ENCODE measurements at places on chromosomes 2 and 18.

GRCh38 chr2:160076914-160077313, 14.5 kb upstream of the PLA2R1 start:
- DNase-seq, result no peak

DNA sequence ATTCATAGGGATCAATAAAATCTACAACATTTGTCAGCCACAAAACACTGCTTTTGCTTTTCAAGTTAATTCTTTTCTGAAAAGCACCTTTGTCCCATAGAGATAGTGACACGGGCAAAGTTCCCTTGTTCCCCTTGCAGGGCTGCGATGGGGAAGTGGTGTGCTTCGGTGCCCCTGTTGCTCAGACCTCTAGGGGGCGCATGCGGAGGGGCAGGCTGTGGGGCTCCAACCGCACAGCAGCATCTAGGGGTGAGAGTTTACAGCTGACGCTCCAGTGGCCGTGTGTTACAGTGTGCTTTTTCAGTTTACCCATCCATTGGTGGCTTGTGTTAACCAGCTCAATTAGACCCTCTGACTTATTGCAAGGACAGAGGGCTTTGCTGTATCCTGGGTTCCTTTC, 1432.2 kb upstream of the ACVR2A start:
- no peak for DNase-seq

GRCh38 chr2:96245609-96246390, 20.0 kb downstream of the TMEM127 start:
- no peak for DNase-seq

GRCh38 chr18:45111502-45111848, 430.8 kb downstream of the SETBP1 start:
- DNase-seq, result no peak

DNA sequence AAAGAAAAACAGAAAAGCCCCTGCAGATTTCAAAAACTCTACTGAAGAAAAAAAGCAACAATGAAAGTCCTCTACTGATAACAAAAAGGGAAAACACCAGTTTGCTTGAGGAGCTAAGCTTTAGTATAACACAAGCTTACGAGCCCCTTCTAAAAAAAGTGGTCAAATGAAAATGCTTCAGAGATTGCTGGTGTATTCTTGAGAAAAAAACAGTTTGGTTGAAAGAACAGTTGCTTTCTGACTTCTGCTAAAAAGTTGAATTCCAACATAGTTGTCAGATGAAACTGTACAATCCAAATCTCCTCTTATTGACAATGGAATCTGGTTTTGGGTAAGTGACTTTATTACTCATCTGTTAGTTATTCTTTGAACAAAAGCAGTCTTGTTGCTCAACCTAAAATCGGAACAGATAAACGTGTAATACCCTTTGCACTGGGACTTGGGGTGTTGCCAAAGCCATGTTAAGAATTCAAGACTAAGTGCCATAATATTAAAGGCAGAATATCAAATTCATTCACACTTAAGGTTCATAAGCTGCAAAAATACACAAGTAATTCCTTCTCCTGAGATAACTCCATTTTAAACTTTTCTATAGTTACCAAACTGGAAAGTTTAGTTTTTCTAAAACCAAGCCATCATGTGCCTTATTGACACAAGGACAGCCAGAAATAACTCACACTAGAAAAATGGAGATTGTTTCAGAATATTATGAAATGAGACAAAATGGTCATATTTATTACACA, 45.3 kb upstream of the SPAG16 start:
- no peak for DNase-seq

DNA sequence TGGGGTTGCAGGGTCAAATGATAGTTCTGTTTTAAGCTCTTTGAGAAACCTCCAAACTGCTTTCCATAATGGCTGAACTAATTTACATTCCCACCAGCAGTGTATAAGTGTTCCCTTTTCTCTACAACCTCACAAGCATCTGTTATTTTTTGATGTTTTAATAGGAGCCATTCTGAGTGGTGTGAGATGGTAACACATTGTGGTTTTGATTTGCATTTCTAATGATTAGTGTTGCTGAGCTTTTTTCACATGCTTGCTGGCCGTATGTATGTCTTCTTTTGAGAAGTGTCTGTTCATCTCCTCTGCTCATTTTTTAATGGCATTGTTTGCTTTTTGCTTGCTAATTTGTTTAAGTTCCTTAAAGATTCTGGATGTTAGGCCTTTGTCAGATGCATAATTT, 107.7 kb downstream of the PDE11A start:
- no peak for DNase-seq

- DNase-seq, result no peak
These were observed 48.6 kb upstream of the CD302 start for GRCh38 chr2:159846564-159846963.

DNA sequence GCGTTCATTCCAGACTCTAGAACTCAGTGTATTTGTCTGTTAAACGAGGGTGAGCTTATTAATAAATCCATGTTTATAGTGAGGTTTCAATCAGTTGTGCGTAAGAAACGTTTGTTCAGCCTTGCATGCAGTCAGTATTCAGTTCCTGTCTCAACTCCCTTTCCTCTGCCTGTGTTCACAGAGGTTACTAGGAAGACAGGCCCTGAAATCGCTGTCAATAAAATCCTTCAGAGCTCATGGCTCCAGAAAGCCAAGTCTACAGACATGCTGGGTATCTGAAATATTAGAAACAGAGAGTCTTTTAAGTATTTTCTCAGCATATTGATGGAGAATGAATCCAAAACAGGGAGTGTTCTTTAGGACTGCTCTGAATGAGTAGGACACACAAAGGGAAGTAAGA, 75.4 kb downstream of the KLF7 start:
- no peak for DNase-seq

DNA sequence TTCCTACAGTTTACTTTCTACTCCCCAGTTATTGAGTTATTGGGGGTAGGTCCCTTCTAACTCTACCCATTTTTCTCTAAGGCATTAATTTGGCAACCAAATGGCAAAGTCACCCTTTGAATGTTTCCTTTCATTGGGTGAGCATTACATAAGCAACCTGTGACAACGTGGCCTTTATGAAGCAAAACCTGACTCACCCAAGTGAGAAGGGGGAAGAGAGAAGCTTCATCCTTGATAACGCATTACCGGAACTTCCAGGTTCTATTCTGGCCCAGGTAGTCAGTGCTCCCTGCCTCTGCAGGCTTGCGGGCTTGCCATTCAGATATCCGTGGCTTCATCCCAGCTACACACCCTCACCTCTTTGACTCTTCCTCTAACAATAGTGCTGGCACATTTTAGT, 39.1 kb upstream of the FAM124B start:
- no peak for DNase-seq

DNA sequence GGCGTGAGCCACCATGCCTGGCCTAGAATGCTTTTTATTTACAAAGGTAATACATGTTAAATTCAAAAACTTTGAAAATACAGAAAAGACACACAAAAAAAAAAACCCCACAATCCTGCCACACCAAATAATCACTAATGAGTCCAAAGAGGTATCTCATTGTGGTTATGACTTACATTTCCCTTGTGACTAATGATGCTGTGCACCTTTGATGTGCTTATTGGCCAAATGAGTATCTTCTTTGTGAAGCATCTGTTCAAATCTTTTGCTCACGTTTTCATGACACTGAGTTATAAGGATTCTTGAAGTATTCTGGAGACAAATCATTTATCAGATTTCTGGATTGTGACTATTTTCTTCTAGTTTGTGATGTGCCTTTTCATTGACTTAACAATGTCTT, 6.4 kb upstream of the NLRC4 start:
- no peak for DNase-seq

DNA sequence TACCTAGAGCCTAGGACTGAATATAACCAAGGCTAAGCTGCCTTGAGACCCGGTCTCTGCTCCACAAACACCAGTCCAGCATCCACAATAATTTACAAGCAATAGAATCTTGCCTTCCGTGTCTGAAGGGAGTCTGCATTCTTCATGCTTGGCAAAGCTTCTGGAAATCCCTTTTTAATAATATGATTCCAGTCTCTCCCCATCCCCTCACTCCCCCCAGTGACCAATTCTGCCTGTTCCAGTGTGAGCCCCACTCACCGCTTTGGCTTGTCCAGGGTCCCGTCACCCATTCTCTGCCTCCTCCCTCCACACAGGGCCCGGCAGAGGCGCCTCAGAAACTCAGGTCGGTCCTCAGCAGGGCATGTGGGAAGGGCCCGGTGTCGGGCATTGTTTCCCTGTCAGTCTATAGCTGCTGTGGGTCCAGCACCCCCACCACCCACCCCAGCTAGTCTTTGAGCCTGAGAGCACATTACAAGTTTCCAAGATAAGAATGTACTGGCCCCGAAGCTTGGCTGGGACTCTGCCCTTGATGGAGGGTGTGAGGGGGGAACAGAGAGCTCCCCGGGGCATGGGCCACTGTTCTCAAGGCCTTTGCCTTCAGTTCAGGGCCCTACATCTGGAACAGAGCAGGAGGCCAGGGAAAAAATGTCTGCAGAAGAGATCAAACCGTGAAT, 129.7 kb upstream of the MYCN start:
- DNase-seq, result no peak

- no peak for DNase-seq
These were observed 72.9 kb downstream of the PRKCE start for GRCh38 chr2:45724335-45724734.

- DNase-seq, result no peak
These were observed 32.7 kb downstream of the NLRC4 start for GRCh38 chr2:32231959-32232358.

DNA sequence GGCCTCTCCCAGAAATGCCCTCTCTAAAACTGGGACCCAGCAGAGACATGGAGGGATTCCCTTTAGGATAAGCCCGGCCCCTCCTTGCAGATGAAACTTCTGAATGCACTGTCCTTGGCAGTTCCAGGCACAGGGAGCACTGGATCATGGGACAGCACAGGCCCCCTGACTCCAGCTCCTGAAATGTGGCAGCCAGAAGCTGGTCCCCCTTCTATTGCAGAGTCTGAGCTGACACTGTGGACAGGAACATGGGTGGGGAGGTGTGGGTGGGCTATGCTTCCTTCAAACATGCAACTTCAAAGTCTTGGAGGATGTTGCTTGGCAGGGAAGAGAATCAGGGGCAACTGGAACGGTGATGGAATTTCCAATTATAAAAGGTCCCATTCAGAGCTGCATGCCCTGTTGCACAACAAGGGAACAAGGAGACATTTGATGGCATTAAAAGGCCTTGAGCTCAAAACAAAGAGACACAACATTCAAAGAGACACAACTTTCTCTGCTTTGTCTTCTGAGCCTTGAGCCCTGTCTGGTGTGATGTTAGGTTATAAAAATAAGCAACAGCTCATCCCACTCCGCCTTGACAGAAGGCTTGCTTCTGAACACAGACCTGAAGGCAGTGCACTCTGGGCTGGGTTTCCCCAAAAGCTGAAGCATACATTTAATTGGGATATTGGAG, 239.0 kb downstream of the OSR1 start:
- no peak for DNase-seq

- DNase-seq, result no peak
These were observed 511.3 kb downstream of the FBXO15 start for GRCh38 chr18:73636355-73636754.

DNA sequence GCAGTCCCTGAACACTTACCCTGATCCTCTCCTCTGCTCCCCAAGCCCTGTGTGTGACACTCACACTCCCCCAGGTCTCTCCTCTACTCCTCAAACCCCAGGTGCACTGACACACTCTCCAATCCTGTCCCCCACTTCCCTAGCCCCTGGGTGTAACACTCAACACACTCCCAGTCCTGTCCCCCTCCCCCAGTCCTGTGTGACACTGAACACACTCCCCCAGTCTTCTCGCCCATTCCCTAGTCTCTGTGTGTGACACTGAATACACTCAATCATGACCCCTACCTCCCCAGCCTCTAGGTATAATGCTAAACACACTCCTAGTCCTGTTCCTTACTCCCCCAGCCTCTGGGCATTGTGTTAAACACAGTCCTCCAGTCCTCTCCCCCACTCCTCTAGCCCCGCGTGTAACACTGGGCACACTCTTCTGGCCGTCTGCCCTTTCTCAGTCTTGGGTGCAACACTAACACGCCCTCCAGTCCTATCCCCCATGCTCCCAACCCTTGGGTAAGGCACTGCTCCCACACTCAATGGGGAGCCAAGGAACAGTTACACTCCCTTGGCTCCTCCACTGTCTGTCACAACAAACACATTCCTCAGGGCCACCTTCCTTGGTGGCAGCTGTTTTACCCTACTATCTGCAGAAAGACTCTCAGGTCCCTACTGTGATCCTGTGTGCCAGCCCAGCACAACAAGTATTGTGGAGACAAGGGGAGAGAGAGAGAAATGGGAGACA, 82.5 kb upstream of the PKDCC start:
- no peak for DNase-seq

- DNase-seq, result no peak
These were observed 10.7 kb upstream of the GBX2 start for GRCh38 chr2:236178890-236179235.

GRCh38 chr2:202945497-202945896, 33.4 kb downstream of the CARF start:
- no peak for DNase-seq

DNA sequence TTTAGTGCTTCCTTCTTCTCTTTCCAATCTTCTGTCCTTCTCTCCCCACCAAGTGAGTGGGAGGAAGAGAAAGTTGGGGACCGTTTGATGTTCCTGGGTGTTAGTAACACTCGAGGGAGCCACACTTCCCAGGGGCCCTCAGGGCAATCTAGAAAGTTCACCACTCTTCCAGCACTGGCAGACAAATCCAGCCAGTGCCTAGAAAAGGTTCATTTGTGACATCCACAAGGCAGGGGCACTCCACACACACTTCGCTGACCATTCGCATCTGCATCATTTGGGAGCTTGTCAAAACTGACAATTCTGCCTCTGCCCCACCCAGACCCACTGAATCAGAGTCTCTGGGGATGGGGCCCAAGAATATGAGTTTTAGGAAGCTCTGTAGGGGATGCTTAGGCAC, 86.8 kb upstream of the ST3GAL5 start:
- DNase-seq, result no peak

- DNase-seq, result no peak
These were observed 1.6 kb downstream of the IRS1 start for GRCh38 chr2:226797989-226798421.

DNA sequence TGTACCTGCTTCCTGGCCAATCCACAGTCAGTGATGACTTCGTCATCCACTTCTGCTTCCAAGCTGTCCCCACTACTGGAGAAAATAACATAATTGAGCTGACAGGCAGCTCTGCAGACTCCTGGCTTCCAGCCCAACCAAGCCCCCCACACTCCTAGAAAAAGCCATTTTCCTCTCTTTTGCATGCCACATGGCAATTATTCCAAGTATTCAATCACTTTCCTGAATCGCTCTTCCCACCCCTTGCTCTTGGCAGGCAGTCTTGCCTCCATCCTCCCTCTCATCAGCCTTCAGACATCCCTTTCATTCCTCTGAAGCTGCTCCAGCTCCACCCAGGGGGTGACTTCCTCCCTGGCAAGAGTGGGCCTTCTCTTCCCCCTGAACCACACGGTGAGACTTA, 14.3 kb upstream of the ST8SIA5 start:
- DNase-seq, result no peak

- DNase-seq, result no peak
These were observed 141.5 kb downstream of the WDSUB1 start for GRCh38 chr2:159144776-159145614.

DNA sequence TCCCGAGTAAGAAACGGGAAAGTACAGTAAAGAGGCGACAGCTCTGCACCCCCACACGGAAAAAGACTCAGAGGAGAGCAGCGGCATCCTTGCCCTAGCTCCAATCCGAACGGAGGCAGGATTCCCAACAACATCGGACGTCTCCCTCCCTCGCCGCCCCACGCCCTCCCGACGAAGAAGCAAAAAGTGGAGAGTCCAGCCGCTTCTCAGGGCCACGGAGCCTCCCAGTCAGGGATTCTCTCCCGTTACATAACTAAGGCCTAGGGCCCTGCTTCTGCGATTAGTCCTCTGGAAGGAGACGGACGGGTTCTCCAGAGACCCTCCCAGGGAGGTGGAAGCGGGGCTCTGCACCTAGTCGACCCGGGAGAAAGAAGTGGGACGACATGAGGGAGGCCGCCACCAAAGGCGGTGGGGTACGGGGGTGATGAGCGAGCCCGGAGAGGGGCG, 587 bp downstream of the SUMO1 start:
- no peak for DNase-seq

Measured in NCI-H187 treated with DMSO at 0.1 percent for 48 hours (cell line).